Lung microvascular endothelial cell (primary cell): ENCODE measurements at places on chromosomes 1 and 21.
A peak's percentile ranks its signal among the peaks of the same experiment; 100 is the strongest.

DNA sequence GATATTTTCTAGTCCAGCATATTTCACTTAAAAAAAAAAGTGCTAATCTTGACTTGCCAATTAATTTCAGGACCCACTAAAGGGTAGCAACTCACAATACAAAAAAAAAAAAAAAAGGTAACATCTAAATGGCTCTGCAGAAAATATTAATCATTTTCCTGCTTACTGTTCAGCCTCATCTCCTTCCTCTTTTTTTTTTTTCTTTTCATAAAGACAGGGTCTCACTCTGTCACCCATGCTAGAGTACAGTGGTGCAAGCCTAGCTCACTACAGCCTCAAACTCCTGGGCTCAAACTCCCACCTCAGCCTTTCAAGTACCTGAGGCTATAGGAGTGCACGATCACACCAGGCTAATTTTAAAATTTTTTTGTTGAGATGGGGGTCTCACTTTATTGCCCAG, 30.4 kb downstream of the TTC13 start:
- no peak for DNase-seq

GRCh38 chr1:21764615-21765423, 18.1 kb downstream of the USP48 start:
- peak; percentile 94 for DNase-seq

GRCh38 chr1:100354971-100355394, 2.7 kb downstream of the CDC14A start:
- peak; percentile 47 for DNase-seq

- no peak for DNase-seq
Measured at GRCh38 chr1:12338823-12339222, 109.0 kb downstream of the VPS13D start.

- no peak for DNase-seq
Measured at GRCh38 chr1:59747420-59748024, 67.2 kb upstream of the HOOK1 start.

DNA sequence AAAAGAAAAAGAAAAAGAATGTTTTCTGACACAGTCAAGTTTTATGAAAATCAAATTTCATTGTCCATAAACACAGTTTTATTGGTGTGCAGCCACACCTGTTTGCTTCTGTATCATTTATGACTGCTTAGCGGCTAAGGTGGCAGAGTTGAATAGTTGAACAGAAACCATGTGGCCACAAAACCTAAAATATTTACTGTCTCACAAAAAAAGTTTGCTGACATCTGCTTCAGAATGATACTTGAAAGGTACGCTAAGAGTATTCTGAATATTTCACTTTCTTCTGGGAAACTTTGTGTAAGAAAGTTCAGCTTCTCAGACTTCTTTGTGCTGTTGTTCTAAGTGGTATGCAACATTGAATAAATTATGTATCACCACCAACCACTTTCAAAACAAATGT, 6.2 kb downstream of the KCNK1 start:
- no peak for DNase-seq

DNA sequence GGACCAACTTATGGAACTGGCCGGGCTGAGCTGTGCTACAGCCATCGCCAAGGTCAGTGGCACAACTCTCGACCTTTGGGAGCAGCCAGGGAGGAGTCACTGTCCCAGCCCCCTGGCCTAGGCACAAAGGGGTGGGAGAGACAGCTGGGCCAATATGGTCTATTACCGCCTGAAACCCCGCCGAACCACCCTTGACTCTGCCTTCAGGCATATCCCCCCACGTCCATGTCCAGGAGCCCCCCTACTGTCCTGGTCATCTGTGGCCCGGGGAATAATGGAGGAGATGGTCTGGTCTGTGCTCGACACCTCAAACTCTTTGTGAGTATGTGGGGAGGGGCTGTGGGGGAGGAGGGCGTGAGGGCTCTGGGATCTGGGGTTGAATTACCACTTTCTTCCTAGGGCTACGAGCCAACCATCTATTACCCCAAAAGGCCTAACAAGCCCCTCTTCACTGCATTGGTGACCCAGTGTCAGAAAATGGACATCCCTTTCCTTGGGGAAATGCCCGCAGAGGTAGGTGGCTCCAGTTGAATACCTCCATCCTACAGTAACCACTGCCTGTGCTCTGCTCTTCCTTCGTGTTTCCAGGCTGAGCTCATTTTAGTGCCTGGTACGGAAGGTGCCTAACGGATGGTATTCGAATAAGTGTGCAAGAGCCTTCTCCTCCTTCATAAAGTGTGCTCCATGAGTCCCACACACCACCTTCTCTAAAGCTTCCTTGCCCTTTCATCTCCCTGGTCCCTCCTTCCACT, 758 bp downstream of the NAXE start:
- no peak for DNase-seq

GRCh38 chr1:199794105-199794863, 233.2 kb upstream of the NR5A2 start:
- DNase-seq = no peak

- peak; percentile 57 for DNase-seq
Measured at GRCh38 chr1:153509729-153510354, 25.9 kb downstream of the S100A6 start.

- no peak for DNase-seq
Measured at GRCh38 chr1:96641282-96641681, 80.3 kb upstream of the PTBP2 start.

DNA sequence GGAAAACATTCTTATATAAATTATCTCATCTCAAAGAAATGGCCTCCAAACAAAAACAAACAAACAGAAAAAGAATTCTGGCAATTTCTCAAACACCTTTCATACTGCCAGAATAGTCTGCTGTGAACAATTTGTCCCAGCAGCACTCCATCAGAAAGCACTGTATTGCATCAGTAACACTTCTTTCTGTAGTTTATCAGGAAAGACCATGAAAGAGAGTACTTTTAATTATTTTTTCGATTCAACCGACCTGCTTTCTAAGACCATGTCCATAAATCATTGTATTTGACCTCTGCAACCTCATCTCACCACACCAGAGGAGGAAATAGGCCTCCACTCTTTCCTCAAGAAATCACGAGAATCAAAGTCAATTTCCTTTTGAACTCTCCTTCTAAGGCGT, 1579.9 kb downstream of the MRPL39 start:
- DNase-seq = no peak

DNA sequence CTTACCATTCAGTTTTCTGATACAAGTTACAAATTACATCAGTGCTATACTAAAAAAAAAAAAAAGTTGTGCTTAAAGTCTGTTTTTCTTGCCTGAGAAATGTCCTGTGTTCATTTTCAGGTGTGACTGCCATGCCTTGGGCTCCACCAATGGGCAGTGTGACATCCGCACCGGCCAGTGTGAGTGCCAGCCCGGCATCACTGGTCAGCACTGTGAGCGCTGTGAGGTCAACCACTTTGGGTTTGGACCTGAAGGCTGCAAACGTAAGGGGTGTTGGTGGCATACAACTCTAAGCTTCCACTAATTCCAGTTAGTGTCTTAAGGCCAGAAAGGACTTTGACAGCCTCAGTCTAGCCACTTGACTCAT, 60.1 kb upstream of the LAMC2 start:
- no peak for DNase-seq

GRCh38 chr1:228394571-228395394, 11.9 kb downstream of the TRIM11 start:
- DNase-seq = no peak

- no peak for DNase-seq
Measured at GRCh38 chr1:82612986-82613385, 812.3 kb downstream of the ADGRL2 start.

GRCh38 chr1:241714321-241715218, 62.5 kb downstream of the WDR64 start:
- no peak for DNase-seq

- no peak for DNase-seq
Measured at GRCh38 chr1:162724583-162725120, 65.8 kb upstream of the HSD17B7 start.

GRCh38 chr1:5885471-5886139, 106.6 kb downstream of the NPHP4 start:
- DNase-seq = no peak

- DNase-seq = no peak
Measured at GRCh38 chr1:109241841-109242345, 7.4 kb upstream of the CELSR2 start.

GRCh38 chr1:17128361-17128760, 9.1 kb upstream of the PADI2 start:
- DNase-seq = peak; percentile 95

GRCh38 chr1:95023399-95024043, 49.2 kb downstream of the ALG14 start:
- DNase-seq = peak; percentile 66

GRCh38 chr1:172323686-172324085, 96.8 kb upstream of the C1orf105 start:
- DNase-seq = no peak

DNA sequence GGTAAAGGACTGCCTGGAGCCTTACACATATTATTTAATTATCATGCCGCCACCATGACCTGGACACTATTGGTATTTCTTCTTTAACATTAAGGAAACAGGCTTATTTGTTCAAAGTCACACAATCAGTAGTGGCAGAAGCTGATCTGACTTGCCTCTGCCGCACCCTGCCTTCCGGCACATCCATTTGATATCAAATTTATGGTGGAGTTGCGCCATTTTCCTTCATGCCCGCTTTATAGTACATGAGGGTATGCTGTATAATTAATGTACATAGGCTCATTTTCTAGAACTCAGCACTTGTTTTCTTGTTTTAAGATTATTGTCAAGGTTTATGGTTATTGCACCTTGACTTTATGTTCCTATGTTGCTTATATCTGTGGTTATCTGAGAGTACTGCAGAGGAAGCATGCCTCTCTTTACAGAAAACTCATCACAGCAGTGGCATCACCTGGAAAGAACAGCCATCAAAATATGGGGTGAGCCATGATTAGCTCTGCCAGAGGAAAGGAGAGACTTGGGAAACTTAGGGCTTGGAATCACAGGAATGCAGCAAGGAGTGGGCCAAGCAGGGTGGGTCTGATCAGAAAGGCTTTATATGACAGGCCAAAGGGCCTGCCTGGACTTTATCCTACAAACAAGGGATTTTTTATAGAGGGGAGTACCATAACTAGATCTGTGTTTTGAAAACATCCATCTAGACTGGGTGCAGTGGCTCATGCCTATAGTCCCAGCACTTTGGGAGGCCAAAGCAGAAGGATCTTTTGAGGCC, 72.2 kb upstream of the GJB5 start:
- DNase-seq = no peak

- no peak for DNase-seq
Measured at GRCh38 chr1:76298399-76298798, 223.9 kb downstream of the ST6GALNAC3 start.

GRCh38 chr1:225744745-225745144, 32.9 kb upstream of the SRP9 start:
- DNase-seq = no peak

- no peak for DNase-seq
Measured at GRCh38 chr1:168623003-168623828, 46.8 kb downstream of the XCL1 start.

DNA sequence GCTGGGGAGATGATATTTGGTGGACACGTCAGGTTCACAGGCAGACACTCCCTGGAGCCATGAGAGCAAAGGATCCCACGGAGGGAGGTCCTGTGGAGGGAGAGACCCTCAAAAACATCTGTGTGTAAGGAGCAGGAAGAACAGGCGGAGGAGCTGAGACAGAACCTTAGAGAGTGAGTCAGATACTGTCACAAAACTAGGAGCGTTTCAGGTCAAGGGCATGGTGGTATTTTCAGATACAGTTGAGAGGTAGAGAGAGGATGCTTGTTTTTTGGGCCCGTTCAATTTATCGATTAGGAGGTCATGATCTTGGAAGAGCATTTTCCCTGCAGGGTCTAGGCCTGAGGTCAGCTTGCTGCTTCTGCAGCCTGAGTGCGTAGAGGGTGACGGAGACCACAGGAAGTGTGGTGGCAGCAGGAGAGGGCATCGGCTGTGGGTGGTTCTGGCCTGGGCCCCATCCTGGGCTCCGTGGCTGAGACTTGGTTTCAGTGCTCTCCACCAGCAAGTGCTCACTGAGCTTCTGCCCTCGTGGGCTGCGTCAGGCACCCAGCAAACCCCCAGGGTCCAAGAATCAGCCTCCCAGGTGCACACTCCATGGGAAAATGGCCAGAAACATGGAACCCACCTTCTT, 39.9 kb downstream of the SPSB1 start:
- no peak for DNase-seq

GRCh38 chr1:41850029-41850428, 68.7 kb downstream of the HIVEP3 start:
- no peak for DNase-seq

- no peak for DNase-seq
Measured at GRCh38 chr1:64956733-64957441, 9.5 kb downstream of the JAK1 start.

DNA sequence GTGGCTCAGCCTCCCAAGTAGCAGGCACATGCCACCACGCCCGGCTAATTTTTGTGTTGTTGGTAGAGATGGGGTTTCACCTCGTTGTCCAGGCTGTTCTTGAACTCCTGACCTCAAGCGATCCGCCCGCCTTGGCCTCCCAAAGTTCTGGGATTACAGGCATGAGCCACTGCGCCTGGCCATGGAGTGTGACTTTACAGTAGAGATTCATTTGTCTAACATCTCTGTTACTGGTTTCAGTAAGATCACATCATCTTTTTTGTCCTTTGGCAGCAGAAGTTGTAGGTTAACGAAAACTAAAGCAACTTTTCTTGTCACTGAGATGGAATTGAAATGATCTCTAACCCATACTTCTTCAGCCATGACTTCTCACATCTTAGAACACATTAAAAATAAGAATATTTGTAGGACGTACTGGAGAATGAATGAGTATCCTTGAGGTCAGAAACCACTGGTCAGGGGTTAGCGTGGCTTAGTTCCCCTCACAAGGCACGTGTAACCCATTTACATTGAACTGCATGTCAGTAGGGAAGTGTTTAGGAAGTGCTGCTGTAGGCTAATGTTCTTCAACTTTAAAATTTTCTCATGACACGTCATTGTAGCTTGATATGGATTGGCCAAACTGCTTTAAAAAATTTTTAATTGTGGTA, 75.9 kb downstream of the CAMTA1 start:
- DNase-seq = no peak

GRCh38 chr1:58905628-58906221, 121.9 kb upstream of the JUN start:
- DNase-seq = no peak

DNA sequence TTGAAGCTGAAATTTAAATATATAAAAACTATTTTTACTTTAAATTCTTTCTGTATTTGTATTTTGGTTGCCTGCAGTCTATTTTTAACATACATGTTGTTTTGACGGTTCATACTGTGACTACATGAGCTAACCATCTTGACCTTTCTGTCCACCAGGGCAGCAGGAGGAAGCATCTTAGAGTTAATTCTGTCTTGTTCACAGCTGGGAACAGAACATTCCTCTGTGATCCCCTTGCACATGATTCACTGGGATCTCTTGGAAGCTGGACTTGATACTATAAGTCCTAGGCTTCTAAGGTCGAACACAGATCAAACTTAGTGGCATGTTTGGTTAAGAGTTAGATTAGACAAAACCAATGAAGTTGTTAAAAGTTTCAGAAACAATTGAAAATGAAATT, 99.7 kb downstream of the NFIA start:
- peak; percentile 92 for DNase-seq
